ENCODE measurements at places on chromosomes 2 and 18.

- no peak for DNase-seq
These were observed 125.9 kb upstream of the MYCN start for GRCh38 chr2:15814403-15814802.

- no peak for DNase-seq
These were observed 105.6 kb upstream of the FSHR start for GRCh38 chr2:49259926-49260325.

DNA sequence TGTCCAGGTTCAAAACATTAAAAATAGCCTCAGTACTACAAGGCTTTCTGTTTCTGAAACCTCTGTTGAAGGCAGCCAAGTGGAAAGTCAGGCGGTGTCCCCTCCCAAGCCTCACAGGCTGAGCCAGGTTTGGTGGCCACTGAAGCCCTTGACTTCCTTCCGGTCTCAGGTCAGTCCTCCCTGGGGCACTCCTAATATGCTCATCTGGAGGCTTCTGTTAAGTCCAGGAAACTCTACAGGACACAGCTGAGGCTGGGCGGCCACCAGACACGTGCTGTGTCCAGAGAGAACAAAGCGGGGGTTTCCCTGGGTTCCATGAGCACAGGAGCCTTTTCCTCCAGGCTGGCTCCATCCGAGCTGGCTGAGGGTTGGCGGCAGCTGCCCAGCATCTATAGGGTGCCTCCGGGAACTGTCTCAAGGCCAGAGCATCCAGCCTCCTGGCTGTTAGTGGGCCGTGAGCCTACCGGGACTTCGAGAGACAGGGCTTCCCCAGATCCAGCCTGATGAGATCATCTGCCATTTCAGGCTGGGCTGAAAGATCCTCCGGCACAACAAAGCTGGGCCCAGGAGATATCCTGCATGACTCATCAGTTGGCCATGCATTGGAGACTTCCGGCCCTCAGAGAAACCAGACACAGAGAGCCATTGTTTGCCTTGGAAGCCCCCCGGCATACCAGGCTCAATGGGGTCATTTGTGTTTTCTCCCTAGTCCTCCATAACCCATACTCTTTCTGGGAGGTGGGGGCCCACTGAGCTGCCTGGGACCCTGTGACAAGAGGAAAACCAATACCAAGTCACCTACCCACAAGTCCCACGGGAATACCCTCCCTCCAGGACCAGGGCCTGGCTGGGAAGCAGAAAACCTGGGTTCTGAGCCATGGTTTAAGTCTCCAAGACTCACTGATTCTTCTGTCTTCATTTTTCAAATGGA is 71.7 kb downstream of the HS1BP3 start:
- DNase-seq = no peak

DNA sequence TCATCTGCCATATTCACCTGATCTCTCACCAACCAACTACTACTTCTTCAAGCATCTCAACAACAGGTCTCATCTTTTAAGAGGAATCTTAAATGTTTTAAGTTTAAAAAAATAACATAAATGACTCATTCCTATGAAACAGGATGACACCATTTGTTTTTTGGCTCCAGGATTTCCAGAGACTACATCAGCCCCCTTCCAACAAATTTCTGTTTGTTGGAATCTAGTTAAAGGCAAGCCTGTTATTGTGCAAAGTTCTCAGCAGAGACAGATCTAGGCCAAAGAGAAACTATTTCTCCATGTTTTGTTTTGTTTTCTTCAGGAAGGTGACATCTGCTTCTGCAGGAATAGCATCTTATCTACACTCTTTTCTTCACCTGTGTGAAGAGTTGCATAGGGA is 204.8 kb upstream of the SH3BP4 start:
- no peak for DNase-seq

GRCh38 chr18:52489396-52490306 is 149.7 kb downstream of the DCC start:
- peak; percentile 18 for DNase-seq

All from NCI-H1092 (cell line).